ENCODE measurements at places on chromosomes 1 and 21.

DNA sequence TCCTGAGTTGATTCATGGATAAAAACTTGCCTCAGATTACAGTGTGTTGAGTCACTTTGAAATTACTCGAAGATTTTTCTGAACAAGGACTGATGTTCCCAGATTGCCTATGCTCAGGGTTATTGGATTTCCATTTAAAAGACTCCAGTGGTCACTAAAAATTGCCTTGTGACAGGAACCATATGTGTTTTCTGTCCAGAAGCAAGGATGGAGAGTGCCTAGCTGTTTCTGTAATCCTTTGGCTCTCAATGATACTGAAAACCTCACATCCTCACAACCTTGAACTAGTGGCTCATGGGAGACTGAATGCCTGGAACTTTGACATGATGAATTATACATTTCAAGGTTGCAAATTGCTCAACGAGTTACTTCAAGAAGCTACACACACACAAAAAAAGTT, 1271.8 kb downstream of the BRINP3 start:
- no peak for DNase-seq

- DNase-seq = no peak
Observed at GRCh38 chr1:156693848-156694689, 11.3 kb downstream of the CRABP2 start.

- DNase-seq = no peak
Observed at GRCh38 chr1:36542024-36542961, 59.6 kb upstream of the CSF3R start.

- DNase-seq = no peak
Observed at GRCh38 chr1:67821263-67821662, 12.0 kb downstream of the GNG12 start.

- DNase-seq = no peak
Observed at GRCh38 chr1:223707256-223708000, 4.9 kb upstream of the CAPN2 start.

- DNase-seq = no peak
Observed at GRCh38 chr1:72915581-72915980, 633.2 kb upstream of the NEGR1 start.

GRCh38 chr1:209219791-209220524, 363.6 kb upstream of the CAMK1G start:
- no peak for DNase-seq
